ENCODE measurements at places on chromosomes 1 and 21. TPM values are rescaled to one million over a fixed set of nuclear protein-coding genes. Genes with fewer than 3 reads are reported as not detected.

Gene SPSB1
- polyA plus RNA-seq, result 8.0 TPM

GRCh38 chr1:6172549-6172948, 7.6 kb downstream of the CHD5 start:
- H3K27me3 ChIP-seq, result peaks cover 62% of the 10 kb centered on the region
- peaks cover 15% of the 10 kb centered on the region for H3K4me1 ChIP-seq
- H3K4me3 ChIP-seq, result no peak overlapping the region
- no peaks in the 10 kb centered on the region for H3K36me3 ChIP-seq
- DNase-seq, result peak; percentile 36
- no peak overlapping the region for H3K27ac ChIP-seq

DNA sequence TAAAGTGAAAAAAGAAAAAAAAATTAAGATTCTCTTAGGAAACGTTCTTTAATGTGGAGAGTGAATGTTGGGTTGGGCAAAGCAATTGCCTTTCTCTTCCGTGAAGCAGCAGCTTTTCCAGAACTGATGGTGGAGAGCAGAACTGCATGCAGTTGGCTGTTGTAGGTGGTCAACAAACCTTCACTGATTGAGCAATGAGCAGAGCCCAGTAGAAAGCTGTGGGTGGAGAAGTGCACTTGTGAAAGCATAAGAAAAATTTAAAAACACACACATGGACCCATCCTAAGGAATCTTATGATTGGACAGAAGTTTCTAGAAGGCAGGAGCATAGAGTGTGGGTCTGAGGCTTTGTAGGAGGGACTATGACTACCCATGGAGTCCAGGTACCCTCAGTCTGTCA, 4.5 kb downstream of the PRELP start:
- DNase-seq, result no peak
- 0 out of 2 replicates have a peak, but pooled peaks cover 1% of the 10 kb centered on the region for H3K27me3 ChIP-seq
- no peaks in the 10 kb centered on the region for H3K4me1 ChIP-seq
- no peak overlapping the region for H3K27ac ChIP-seq
- H3K36me3 ChIP-seq, result no peaks in the 10 kb centered on the region

- H3K27ac ChIP-seq, result no peak overlapping the region
- DNase-seq, result no peak
- H3K36me3 ChIP-seq, result no peaks in the 10 kb centered on the region
- no peak overlapping the region for H3K4me3 ChIP-seq
Observed at GRCh38 chr1:156420205-156421061, 51.4 kb downstream of the RHBG start.

GRCh38 chr1:212237651-212238050, 47.6 kb upstream of the PPP2R5A start:
- peak; percentile 46 for DNase-seq
- no peaks in the 10 kb centered on the region for H3K36me3 ChIP-seq
- peaks cover 57% of the 10 kb centered on the region for H3K4me1 ChIP-seq
- H3K27ac ChIP-seq, result no peak overlapping the region
- H3K4me3 ChIP-seq, result no peak overlapping the region

- H3K27ac ChIP-seq, result no peak overlapping the region
- no peaks in the 10 kb centered on the region for H3K27me3 ChIP-seq
- H3K4me3 ChIP-seq, result no peak overlapping the region
- no peaks in the 10 kb centered on the region for H3K4me1 ChIP-seq
- no peaks in the 10 kb centered on the region for H3K36me3 ChIP-seq
Observed at GRCh38 chr1:210027994-210028393, 90.0 kb downstream of the SYT14 start.
